ENCODE measurements at places on chromosomes 3 and 15.

GRCh38 chr3:186669378-186670084 is 3.7 kb downstream of the HRG start:
- no peak for DNase-seq

- no peak for DNase-seq
These were observed 102.3 kb downstream of the TPRA1 start for GRCh38 chr3:127488141-127488672.

DNA sequence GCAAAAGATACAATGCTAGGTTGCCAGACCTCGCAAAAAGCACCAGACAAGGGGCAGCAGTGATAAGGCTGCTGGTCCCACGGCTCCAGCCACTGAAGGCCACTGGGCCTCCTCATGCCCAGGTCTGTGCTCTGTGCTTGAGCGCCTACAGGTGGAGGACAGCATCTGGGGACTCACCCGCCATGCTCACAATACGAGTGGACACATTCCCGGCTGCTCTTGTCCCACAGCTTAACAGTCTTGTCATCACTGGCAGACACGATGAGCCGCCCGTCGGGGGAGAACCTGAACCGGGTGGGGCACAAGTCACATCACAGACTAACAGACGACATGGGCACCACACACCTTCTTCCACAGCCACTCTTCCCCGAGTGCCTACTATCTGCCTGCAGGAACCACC is 7.4 kb downstream of the POC1A start:
- no peak for DNase-seq

- DNase-seq, result no peak
These were observed 198.8 kb downstream of the DOCK3 start for GRCh38 chr3:50873376-50874157.

DNA sequence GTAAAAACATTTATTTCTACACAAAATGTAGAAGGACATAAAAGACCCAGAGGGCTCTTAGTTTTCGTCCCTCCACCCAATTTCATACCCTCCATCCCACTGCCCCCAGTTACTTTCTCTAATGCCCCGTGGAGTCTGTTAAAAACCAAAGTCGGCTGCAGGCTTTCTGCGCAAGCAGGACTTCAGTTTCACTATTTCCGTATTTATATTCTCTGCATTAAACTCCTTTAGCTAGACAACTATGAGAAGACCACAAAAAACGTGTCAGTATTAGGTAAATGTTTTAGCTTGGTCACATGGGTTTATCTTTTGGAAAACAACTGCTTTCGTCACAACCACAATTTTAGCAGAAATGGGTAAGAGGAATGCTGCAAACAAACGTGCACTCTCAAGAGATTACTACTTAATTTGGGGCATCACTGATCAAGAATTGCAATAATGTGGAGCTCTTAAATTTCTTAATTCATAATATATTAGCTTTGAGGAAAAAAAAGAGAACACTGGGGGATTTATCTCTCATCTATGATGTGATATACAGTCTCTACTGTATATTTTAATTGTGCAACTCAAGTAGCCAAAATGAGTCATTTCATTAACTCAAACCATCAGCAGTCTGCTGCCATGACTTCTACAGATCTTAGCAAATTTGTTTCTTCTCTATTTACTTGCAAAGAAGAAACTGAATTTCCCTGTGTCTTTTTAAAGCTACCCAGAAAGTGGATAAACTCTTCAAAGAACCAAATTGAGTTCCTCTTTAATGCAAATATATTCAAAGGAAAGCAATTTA is 740 bp upstream of the NSMCE3 start:
- no peak for DNase-seq

- DNase-seq, result no peak
These were observed 1.5 kb downstream of the CEP63 start for GRCh38 chr3:134487406-134487805.

DNA sequence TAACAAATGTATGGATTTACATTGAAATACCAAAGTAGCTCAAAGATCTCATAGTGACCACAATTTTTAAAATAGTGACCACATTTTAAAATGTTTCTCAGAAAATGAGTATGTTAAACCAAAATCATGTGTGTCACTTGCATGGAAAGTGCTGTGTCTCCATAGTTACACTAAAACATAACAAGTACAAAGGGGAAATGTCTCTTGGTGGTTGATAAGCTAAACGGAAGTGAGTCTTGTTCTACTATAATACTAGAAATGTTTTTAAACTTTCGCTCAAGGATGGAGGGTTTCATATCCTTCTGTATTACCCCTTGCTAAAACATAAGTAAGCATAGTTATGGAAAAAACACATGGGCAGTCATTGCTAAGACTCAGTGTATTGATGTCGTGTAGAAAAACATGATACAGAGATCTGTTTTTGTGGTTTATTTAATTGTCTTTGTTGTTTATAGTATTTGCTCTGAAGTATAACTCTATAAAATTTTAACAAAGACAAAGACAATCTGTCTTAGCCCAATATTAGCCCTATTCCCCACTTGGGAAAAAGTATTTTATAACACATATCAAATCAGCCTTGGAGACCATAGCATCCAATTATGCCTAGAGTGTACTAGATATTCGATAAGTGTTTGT is 27.0 kb upstream of the DENND4A start:
- DNase-seq, result no peak

GRCh38 chr15:60781211-60781713 is 302.3 kb upstream of the ICE2 start:
- DNase-seq, result no peak

GRCh38 chr3:162077108-162077507 is 580.5 kb downstream of the OTOL1 start:
- no peak for DNase-seq
